Endodermal cell (in vitro differentiated cells): ENCODE measurements at places on chromosomes 1 and 21.
A peak's percentile ranks its signal among the peaks of the same experiment; 100 is the strongest.

DNA sequence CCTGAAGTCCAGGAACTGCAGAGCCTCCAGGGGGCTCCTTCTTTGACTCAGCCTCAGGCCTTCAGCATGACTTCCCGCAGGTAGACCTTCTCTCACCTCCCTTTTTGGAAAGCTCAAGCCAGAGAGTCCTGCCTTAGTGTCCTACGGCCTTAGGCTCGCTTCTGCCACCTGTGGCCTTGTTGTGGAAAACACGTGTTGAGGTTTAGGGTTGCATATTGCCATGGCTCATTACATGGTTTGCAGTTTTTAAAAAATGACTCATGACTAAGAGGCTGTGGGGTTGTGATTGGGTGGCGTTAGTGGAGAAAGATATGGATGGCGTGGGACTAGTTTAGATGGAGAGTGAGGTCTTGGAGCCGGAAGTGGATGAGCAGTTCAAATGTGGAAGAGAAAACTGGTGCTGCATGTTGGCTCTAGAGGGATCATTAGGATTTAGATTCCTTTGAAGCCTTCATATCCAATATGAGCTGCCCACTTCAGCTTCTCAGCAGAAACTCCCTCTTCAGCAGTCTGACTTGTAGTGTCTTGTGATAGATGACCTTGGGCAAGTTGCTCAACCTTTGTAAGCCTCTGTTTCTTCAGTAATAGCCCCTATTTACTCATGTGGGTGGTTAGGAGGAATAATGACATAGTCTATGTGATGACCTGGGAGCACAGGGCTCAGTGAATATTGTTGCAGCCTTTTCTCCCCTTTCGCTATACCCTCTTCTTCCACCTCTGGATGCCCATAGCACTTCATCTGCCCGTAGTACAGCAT lies 6.5 kb upstream of the FGGY start:
- DNase-seq, result peak; percentile 87

GRCh38 chr1:159088050-159088449 lies 11.5 kb upstream of the AIM2 start:
- no peak for DNase-seq

DNA sequence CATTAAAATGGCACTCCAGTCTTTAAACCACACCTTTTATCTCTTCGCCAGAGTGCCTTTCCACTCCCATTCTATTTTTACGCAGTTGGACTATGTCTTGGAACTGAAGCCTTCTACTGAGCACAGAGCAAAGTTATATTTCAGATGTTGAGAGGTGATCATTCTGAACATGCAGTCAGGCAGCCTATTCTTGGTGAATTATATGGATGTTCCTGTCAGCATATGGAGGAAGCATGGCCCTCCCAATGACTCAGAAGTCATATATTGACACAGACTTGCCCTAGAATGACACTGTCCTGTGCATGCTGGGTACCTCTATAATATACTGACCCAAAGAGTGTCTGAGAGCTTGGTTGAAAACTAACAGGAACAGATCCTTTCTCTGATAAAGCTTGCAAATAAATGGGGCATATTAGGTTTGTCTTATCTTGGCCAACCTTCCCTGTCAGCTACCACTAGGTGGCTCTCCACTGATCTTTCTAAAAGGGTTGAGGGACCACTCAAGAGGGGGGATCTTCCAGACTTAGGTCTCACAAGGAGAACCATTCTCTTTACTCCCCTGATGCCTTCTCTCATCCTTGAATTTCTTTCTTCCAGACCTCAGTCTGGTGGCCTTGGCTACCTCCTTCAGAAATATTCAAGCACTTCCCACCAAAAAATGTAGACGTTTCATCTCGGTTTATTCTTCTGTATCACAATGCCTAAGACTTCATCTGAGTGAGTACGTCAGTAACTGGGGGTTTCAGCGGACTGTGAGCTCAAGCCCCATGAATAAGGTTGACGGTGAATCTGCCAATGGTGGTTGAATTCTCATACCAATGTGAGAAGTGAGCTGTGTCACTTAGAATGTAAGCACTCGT lies 11.8 kb upstream of the ALG14 start:
- peak; percentile 67 for DNase-seq

DNA sequence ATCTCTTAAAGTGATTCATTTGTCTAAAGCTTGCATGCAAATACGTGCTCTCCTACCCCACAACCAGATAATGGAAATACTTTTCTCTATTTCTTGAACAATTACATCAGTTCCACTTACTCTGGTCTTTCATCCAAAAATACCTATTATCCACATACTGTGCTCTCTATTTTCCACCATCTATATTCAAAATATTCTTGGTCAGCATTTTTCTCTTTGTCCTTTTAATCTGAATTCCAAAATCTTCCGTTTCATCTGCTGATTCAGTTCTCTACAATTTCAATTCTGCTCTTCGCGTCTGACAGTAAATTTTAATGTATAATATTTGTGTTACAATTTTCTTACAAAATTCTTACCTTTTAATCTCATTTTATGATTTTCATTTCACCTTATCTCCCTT lies 110.3 kb downstream of the ZNF648 start:
- no peak for DNase-seq

DNA sequence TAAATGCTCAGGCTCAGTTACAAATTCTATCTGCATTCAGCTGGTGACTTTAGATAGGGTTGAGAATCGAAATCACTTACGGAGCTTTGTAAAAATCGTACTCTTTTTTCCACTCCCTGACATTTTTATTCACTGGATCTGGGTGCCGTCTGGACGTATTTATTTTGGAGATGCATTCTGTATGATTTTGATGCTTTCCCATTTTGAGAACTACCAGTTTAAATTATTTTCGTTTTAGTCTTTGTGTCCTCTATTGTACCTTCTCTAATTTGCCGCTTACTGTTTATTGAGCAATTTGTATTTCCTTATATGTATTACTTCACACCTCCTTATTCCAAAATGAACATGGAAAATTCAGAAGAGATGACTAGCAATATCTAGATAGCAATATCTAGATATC lies 96.2 kb downstream of the FASLG start:
- no peak for DNase-seq

- DNase-seq, result no peak
Observed at GRCh38 chr21:17585875-17586450, 26.7 kb downstream of the BTG3 start.

DNA sequence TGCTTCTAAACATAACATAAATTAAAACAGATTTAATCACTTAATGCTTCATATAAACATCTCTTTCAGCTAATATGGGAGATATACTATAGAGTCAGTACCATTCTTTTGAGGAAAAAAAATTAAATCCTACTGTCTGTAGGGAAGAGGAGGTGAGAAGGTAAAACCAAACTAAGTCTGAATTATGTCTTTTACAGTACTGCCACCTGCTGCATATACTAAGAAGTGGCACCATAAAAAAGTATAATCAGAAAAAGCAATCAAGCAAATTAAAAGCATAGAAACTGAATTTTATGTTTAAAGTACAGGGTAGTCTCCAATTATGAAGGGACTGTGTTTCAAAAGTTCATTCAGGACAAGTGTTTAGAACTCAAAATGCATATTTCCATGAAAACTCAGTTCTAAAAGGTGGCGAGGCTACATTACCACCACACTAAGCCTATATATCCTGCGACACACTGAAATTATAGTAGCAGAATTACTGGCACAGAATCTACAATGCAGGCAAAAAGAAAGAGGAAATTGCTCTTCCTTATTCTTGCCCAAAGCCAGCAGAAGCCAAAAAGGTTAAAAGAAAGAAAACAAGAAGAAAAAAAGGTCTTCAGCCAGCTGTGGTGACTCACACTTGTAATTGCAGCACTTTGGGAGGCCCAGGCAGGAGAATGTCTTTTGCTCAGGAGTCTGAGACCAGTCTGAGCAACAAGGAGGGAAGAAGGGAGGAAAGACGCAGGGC lies 9.0 kb downstream of the NSL1 start:
- DNase-seq, result no peak

DNA sequence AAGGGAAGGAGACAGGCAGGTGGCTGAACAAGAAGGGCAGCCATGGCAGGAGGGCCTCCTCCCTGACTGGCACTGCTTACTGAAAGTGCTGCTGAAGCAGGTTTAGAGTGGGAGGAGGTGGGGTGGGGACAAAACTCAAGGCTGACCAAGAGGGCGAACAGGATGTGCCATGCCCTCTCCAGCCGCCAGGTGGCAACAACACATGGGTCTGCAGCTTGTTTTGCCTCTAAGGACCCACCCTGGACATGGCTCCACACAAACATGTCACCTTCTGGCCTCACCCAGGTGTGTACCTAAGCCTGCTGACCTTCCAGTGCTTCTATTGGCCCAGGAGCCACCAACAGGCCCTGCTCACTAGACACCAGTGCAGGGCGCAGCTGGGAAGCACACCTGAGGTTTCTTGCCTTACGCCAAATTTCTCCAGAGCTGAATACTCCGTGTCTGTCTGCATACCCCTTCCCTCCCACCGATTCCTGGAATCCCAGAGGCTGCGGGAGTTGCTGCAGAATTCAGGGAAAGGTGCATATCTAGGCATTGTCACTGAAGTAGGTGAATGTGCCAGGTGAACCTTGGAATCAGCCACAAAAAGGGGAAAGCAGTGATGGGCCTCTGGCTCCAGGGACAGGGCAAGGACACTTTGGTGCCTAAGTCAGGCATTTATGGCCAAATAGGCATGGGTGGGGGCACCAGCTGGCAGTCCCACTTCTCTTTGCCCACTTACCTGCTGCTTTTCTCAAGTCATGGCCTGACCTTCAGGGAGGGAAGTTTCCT lies 5.3 kb downstream of the PSRC1 start:
- DNase-seq, result peak; percentile 96

DNA sequence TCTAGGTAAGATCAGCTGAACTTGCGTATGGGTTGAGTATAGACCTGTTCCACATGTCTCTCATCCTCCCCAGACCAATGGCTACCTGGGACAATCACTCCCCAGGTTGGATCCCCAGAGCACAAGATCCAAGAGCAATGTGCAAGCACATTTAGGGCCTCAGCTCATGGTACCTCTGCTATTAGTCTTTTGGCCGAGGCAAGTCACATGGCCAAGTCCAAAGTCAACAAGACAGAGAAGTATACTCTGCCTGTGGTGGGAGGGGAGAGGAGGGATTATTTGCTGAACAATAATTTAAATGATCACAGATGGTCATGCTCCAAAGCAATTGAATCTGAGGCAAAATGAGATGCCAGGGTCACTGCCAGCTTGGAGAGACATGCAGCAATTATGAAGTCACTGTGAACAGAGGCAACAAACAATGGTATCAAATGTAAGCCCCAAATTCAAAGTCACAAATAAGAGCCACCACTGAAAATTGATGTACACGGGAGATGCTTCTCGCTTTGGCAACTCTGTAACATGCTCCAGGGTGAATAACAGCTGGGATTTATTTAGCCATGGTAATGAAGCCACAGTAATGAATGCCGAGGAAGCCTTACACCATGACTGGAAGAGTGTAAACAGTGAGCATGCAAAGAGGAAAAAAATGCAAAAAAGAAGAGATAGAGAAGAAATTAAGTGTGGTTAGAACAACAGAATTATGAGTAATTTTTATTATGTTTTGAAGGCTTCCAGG lies 149.1 kb downstream of the ZNF281 start:
- no peak for DNase-seq

GRCh38 chr1:107467286-107467685 lies 326.4 kb downstream of the NTNG1 start:
- no peak for DNase-seq

GRCh38 chr1:152118915-152119314 lies 3.7 kb upstream of the TCHH start:
- DNase-seq, result no peak

DNA sequence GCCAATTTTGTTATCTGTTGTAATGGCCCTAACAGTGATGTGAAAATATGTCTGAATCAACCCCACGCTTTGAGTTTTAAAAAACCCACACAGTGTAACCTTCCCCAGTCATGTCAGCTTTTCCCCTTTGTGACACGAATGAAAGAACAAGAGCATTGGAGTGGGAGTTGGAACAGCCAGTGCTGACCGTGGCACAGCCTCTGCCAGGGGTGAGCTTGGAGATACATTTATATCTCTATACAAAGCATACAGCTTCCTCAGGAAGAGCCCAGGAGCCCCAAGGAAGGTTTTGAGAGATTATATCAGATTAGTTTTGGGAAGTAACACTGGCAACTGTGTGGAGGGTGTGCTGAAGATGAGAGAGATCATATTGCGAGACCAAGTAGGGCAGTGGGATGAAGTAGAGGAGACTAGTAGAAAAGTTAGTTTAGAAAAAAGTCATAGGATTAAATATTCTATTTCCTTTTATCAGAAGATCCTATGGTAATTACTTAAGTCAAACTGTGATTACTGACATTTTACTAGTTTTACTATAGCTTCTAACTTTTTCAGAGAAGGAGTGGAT lies 15.9 kb downstream of the LRRC8B start:
- DNase-seq, result no peak

DNA sequence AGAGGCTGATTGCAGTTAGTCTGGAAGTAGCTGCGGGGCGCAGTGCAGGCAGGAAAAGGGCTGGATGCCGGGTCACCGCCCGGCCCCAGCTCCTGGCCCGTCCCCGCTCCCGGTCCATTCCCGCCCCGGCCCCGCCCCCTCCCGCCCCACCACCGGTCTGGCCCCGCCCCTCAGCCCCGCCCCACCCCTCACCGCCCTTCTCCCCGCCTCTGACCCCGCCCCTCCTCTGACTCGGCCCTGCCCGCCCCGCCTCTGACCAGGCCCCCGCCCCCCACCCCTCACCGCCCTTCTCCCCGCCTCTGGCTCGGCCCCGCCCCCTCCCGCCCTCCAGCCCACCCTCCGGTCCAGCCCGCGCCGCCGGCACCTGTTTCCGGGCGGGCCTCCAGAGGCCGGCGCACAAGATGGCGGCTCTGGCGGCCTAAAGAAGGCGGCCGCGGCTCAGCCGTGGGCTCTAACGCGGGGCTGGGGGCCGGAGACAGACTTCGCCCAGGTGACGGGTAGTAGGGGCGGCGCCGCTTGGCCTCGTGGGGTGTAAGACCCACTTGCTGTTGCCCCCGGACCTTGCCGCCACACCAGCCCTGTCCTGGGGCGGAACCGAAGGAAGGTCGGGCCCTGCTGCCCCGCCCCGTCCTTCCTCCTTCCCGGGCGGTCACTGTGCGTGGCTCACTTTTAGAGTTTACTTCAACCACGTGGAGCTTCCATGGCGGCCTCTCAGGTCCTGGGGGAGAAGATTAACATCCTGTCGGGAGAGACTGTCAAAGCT lies at the start of gene UBIAD1:
TSS of gene UBIAD1 (plus strand) at position 367 of the 763 bp plus-strand sequence. CDS start at position 701, 334 bp downstream.
- DNase-seq, result peak; percentile 96

DNA sequence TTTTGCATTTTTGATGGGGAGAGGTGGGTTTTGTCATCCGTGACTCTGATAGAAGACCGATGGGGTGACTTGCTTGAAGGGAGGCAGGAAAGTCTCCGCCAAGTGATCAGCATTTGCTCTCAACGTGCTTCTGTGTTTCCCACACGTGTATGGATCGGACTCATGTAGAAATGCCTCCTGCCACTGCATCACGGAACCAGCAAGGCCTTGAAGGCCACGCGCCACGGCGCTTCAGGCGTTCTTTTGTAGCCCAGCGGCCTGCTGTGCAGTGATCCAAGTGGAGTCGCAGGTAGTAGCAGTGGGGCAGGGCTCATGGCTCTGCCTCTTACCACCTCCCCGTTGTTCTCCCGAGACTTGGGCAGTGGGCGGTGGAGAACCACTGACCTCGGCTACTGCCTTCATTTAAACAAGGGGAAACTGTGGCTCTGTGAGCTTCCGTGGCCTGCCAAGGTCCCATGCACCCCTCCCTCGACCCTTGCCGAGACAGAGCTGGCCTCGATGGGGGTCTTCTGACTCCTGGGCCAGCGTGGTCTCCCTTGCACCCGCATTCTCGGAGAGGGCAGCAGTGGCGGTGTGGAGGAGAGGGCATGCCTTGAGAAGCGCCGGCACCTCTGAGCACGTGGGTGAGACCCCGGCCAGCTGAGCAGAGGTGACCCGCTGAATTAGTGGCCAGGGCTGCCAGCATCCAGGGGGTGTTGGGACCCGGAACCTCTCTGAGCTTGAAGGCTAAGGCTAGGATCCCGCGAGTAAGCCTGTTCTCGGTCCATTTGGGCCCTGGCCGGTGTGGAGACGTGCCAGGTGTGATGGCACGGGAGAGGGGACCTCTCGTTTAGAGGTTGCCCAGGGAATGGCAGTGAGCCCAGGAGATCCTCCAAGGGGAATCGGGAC lies 46.1 kb upstream of the ABCG1 start:
- peak; percentile 17 for DNase-seq
